ENCODE measurements at places on chromosomes 11 and 22. TPM values are rescaled to one million over a fixed set of nuclear protein-coding genes. Genes with fewer than 3 reads are reported as not detected.

- H3K27ac ChIP-seq: no peak overlapping the region
- no peaks in the 10 kb centered on the region for H3K27me3 ChIP-seq
These were observed 41.0 kb upstream of the XKR3 start for GRCh38 chr22:16866167-16866566.

GRCh38 chr11:109439684-109440083 lies 17.7 kb downstream of the C11orf87 start:
- no peaks in the 10 kb centered on the region for H3K27me3 ChIP-seq
- no peaks in the 10 kb centered on the region for H3K4me1 ChIP-seq
- H3K36me3 ChIP-seq: no peaks in the 10 kb centered on the region
- H3K4me3 ChIP-seq: no peak overlapping the region

GGTLC2 gene
- not detected for polyA plus RNA-seq

DNA sequence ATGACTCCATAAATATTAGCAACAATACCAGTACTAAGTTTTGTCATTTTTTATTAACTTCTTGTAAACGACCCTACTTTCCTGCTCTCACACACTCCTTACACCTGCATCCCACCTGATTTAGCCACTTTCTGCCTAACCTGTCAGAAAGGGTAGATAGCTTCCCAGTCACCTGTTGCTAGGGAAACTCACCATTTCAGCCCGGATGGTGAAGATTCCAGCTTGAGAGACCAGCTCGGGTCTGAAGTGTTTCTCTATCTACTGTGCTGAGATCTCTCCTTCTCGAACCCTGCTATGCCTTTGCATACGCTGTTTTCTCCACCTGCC lies at the start of gene PARVG:
Gene PARVG (plus strand): TSS at position 220 of the 327 bp plus-strand sequence. CDS start 2,405 bp downstream, outside the sequence.
- no peak for DNase-seq
- peak within 1 kb of the TSS; percentile 92 for H3K4me3 ChIP-seq
- peaks cover 27% of the 10 kb centered on the region for H3K4me1 ChIP-seq
- no peaks in the 10 kb centered on the region for H3K36me3 ChIP-seq
- H3K27ac ChIP-seq: peak within 1 kb of the TSS; percentile 98

TTC17 gene
- polyA plus RNA-seq: 31.3 TPM

DNA sequence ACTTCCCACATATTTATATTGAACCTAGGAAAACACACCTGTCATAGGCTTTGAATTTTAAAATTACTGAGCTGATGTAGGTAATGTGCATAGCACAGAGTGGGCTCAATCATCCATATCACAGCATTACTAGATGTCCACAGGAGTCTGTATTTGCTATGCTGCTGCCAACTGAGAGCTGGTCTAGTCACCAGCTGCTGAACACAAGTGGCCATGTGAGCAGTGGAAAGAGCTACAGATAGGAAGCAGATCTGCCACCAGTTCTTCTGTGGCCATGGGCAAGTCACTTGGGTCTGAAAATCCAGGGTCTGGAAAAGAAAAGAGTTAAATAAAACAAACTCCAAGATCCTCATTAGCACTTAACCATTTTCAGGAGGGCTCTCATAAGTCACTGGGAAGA lies 91.8 kb downstream of the APIP start:
- peaks cover 2% of the 10 kb centered on the region for H3K27me3 ChIP-seq
- no peak overlapping the region for H3K4me3 ChIP-seq
- no peaks in the 10 kb centered on the region for H3K36me3 ChIP-seq
- DNase-seq: no peak
- no peaks in the 10 kb centered on the region for H3K4me1 ChIP-seq

DNA sequence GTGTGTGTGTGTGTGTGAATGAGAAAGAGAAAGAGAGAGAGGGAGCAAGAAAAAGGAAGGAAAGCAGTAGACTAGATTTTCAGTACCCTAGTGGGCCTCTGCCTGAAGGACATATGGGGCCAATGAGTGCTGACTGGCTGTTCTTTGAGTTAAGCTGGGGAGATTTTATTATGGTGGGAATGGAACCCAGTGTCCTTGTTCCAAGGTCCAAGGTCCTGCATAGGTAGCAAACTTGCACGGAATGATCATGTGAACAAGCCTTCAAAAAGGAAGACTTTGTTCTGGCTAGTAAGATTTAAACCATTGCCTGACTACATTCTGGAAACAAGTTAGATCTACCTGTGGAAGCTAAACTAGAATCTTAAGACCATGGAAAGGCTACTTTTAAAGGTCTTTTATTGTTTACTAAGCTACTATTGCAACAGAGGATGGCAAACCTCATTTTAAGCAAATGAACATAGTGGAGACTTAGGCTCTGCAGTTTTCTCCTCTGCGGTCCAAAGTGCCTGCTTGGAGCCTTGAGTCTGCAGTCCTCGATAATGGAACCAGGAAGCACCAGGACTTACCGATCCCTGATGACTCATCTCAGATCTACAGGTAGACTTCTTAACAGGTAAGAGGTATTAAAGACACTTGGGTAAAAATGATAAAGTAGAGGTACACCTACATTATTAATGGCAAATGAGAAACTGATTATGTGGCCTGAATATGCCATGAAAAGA lies 10.2 kb upstream of the GRAMD1B start:
- DNase-seq: no peak
- no peak overlapping the region for H3K27ac ChIP-seq
- H3K27me3 ChIP-seq: peaks cover 10% of the 10 kb centered on the region
- H3K4me3 ChIP-seq: no peak overlapping the region

ART1 gene
- polyA plus RNA-seq: not detected

DNA sequence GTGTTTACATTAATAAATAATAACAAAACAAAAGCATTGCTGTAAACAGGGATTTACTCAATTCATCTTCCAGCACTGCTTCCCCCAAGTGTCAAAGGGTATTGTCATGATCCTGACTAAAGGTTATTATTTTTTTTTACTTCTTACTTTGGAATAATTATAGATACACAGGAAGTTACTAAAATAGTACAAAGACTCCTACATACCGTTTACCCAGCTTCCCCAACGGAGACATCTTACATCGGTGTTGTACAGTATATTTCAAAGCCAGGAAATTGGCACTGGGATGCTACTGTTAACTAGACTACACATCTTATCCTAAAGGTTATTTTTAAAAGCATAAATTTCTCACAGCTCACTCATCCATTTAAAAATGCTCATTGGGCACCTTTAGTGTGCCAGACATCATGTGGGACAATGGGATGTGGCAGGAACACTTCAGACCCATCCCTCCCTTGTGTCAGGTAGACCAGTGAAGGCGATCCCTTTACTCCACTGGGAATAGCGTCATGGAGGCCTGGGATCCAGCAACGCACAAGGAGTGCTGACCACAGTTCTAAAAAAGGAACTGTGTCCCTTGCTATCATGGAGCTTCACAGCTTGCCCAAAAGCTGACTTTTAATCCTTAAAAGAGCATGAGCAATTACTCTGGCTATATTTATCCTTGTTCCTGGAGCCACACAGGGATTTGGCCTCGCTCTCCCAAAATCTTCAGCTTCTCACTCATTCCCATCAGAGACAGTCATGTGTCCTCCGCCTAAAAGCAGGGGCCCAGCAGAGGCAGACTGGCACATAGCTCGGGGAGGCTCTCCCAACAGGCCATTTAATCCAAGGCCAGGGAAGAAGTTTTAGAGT lies 3.1 kb upstream of the IRAG1 start:
- H3K27ac ChIP-seq: no peak overlapping the region
- DNase-seq: no peak
- no peak overlapping the region for H3K4me3 ChIP-seq
- H3K36me3 ChIP-seq: no peaks in the 10 kb centered on the region

DNA sequence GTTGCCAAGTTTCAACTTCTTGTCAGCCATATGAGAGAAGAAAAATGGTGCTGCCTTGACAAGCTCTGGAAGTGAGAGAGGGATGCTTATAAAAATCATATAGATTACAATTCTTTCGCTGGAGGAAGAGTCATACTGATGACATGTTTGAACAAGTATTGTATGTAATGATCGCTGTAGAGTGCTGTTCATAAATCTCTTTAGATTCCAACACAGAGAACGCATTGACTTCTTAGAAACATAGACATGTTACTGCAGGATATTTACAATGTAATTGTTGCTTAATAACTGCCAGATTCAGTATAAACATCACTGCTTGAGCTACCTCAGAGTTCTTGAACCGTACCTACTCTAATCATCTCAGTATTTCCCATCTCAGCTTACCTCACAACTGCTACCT lies 571.6 kb downstream of the LUZP2 start:
- H3K27ac ChIP-seq: no peak overlapping the region
- no peaks in the 10 kb centered on the region for H3K36me3 ChIP-seq
- DNase-seq: no peak

GRCh38 chr22:29964776-29965175 lies 81.8 kb downstream of the MTMR3 start:
- no peak for DNase-seq
- no peak overlapping the region for H3K4me3 ChIP-seq

Data from immature natural killer cell (primary cell).